NCI-H226 (cell line): ENCODE measurements at places on chromosomes 5 and 9.

DNA sequence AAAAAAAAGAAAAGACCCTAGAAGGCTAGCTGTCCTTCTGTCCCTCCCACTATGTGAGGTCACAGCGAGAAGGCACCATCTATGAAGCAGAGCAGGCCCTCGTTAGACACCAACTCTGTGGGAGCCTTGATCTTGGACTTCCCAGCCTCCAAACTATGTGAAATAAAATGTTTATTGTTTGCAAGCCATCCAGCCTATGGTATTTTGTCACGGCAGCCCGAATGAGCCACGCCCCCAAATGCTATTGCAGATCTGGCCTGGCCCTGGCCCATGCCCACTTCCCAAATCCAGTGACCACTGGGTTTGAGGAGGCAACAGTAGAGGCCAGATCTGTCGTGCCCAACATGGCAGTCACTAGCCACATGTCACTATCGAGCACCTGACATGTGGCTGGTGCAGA, 10.8 kb downstream of the STK10 start:
- no peak for DNase-seq

GRCh38 chr5:126449751-126450271, 26.6 kb downstream of the GRAMD2B start:
- no peak for DNase-seq

DNA sequence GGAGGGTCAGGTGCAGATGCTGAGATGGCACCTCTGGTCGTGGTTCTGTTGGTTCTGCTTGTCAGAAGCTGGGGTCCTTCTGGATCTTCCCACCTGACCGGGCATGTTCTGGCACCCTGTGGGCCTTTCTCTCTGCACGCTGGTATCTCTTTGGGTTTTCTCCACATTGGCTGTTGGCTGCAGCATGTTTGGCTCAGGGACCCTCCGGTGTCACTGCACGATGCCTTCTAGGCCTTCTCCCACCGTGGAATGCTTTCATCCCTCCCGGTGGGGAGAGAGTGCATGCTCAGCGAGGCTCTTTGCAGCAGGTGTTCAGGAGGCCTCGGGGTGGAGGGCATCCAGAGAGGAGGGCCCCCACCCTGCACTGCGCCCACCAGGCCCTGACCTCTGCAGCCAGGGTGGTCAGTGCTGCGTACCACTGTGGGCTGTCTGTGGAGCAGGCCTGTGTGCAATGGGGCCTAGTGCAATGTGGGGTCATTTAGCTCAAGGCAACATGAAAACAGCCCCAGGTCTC, 119.4 kb downstream of the WNK2 start:
- no peak for DNase-seq

- DNase-seq: no peak
These were observed 26.5 kb downstream of the CDKN2A start for GRCh38 chr9:21967702-21968101.

DNA sequence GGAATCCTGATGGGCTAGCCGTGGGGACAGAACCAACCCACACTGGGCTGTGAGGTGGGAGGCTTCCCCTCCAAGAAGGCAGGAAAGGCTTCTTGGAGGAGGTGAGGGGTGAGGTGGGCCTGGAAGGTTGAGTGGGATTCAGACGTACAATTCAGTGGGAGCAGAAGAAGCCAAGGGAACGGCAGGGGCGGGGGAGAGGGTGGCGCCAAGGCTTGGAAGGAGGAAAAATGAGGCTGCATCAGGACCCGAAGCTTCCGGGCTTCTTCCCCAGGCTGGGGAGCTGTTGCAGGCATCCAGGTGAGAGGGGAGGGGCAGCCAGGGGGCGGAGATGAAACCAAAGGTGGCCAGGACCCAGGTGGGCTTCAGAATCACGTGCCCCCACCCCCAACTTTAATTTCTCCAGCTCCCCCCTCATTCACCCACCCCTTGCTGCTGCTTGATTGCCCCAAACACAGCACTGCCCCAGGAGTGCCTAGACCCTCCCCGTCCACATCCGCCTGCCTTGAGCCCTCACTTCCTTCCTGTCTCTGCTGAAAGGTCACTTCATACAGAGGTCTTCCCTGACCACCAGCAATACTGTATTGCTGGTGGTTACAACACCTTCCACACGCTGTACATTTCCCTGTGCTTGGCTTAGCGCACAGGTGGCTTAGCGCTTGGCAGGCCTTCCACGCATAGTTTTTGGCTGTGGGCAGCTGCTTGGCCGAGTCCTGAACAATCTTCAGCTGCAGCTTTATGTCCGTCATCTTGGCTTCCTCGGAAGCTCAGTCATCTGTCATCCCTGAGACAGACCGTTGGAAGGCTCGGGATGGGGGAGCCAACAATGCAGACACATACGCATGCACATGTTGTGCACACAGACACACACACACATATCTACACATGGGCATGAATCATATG, 193.5 kb downstream of the RGS3 start:
- DNase-seq: no peak

DNA sequence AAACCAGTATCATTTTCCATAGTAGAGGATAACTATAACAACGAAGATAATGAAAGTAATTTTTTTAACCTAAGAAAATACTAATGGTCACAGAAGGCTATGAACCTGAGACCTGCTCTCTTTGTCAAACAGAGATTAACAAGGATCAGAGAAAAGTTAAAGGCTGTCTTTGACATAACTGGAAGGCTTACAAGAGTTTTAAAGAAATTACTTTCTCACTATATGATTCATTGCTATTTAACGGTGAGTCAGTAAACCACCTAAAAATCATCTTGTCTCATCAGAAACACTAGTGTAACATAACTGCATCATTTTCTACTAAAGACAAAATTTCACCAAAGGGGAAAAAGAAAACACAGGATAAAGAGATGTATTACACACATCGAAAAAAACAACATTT, 19.3 kb downstream of the MLANA start:
- DNase-seq: no peak

- no peak for DNase-seq
These were observed 84.6 kb upstream of the FBXW11 start for GRCh38 chr5:172090976-172091547.

DNA sequence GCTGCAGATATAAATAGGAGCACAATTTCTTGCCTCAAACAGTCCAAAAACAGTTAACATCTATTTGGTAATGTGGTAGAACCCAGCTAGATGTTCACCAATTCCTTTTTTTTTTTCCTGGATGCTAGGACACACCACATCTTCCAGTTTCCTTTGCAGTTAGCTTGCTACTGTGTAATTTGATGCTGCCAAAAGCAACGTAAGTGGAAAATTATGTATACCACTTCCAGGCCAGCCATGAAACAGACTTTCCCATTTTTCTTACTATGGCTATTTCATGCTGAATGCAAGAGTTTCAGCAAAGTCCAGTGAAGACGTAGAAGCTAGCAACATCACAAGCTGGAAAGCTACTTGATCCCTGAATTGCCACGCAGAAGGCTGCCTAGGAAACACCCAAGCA, 667.2 kb downstream of the TLE1 start:
- DNase-seq: no peak

DNA sequence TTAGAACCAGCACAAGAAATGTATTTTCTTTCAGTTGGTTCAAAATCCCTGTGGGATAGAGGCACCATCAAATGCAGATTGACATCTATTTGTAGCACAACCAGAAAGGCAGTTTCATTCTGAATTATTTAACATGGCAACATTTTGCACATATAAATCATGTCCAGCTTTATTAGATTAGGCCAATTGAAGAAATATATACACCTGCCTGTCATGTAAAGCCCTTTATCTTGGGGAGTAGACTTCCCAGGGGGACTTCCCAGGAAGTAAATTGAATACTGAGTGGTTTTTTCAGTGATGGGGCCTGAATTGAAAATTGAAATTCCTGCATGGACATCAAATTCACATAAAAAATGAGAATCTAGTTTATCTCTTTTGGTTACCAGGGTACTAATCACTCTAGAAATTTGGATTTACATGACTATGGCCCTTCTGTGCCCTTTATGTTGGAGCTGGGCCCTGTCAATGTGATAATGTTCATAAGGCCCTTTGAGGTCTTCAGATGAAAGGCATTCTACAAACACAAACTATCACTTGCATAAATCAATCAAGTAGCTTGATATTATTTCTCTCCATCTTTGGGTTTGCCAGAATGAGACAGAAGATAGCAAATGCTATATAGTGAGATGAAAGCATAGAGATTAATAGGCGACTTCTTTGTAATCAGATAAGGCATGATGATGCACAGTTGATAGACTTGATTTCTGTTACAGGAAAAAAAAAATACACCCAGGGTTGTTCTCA, 26.2 kb upstream of the ZNF608 start:
- no peak for DNase-seq

GRCh38 chr5:111398013-111398412, 114.3 kb downstream of the STARD4 start:
- no peak for DNase-seq

DNA sequence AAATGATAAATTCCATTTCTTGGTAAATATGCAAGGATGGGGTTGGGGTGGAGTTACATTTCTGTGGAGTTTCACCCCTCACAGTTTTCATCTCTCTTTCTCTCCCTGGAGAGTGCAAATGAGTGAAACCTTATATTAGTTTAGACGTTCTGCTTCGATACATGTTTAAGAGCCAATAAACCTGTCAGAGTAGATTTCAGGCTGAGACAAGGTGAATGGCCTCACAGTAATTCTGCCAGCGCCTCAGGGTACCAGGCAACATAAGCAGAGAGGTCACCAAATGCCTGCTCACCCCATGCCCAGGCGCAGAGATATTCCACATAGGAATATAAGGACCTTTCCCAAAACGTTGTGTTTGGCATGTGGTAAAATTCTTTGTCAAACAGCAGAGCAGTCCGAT, 154.9 kb upstream of the VLDLR start:
- DNase-seq: no peak

GRCh38 chr9:14316602-14317300, 2.8 kb upstream of the NFIB start:
- no peak for DNase-seq

- peak; percentile 6 for DNase-seq
These were observed 1254.5 kb upstream of the NUDT12 start for GRCh38 chr5:104817127-104817526.

- no peak for DNase-seq
These were observed 586.5 kb upstream of the PTPRD start for GRCh38 chr9:11199335-11199734.

DNA sequence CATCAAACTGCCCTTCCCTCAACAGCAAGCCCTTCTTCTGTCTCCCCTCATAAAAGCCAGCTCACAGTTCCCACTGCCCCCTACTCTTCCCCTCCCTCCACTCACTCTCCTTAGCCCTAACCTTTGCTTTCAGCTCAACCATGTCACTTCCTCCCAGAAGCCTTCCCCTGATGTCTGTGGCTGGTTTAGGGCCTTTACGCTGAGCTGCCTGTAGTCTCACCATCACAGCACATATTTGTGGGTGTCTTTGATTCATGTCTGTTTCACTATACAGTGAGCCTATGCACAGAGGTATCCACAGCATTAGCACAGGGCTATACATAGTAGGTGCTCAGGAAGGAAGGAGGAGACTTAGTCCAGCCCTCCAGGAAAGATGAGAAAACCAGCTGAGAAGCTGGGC, 34.7 kb downstream of the C9orf50 start:
- no peak for DNase-seq

DNA sequence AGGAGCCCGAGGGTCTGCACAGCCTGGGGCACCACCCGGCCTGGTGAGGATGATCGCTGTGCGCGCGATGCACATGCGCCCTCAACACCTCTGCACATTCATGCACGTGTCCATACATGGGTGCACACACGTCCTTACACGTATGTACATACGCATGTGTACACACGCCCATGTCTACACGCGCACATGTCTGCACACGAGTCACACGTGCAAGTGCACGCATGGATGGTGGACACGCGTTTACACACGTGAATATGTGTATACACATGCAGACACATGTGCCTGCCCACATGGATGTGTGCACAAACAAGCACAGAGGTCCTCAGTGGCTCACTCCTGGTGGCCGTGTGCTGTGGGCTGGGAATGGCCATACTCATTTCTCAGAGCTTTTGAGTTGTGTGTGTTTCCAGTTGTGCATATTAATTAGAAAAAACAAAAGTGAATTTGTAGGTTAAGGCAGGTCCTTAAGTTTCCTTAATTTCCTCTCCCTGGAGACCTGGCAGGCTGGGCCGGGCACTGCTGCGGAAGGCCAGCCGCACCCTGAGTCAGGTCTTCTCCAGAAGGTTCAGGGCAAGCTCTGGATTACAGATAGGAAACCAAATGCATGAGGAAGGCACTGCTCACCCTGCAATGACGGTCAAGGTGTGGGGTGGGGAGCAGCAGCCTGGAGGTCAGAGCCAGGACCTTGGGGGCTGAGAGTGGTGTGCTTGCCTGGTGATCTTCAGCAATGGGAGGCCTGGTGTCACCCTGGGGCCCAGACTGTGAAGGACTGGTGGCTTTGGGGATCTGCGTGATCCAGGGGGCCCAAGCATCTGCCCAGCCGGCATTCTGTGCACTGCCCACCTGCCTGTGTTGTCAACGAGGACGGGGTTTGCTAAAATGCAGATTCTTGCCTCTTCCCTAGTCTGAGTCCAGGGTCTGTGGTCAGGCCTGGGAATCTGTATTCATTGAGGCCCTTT, 1.3 kb upstream of the RNU6ATAC start:
- no peak for DNase-seq

- no peak for DNase-seq
These were observed 242.2 kb downstream of the CSNK1G3 start for GRCh38 chr5:123753937-123754891.

GRCh38 chr5:138752341-138752950, 779 bp upstream of the CTNNA1 start:
- no peak for DNase-seq

GRCh38 chr5:108788142-108788541, 40.4 kb downstream of the FER start:
- DNase-seq: no peak

DNA sequence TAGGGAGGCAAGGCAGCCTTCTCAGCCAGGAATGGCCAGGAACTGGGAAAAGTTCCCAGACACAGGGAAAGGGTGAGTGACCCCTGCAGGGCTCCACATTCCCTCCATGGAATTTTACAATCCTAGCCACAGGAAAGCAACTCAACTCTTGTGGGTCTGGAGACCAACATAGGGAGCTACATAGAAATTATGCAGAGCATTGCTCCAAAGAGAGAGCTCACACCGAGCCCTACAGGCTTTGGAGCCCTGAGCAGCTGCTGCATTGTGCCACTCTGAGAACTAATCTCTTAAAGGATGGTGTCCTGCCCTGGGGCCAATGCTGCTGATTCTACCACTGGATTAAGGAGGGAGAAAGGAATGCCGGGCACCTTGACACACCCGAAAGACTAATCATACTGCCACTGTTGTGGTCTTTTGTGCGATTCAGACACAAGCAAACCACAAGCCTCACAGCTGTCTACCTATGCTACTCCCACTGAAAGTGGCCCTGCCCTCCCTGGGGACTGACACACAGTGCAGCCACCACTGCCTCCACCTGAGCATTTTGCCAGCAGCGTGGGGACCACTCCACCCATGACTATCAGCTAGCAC, 1089.8 kb upstream of the NUDT12 start:
- peak; percentile 48 for DNase-seq
